ENCODE measurements at places on chromosomes 13 and 19.

DNA sequence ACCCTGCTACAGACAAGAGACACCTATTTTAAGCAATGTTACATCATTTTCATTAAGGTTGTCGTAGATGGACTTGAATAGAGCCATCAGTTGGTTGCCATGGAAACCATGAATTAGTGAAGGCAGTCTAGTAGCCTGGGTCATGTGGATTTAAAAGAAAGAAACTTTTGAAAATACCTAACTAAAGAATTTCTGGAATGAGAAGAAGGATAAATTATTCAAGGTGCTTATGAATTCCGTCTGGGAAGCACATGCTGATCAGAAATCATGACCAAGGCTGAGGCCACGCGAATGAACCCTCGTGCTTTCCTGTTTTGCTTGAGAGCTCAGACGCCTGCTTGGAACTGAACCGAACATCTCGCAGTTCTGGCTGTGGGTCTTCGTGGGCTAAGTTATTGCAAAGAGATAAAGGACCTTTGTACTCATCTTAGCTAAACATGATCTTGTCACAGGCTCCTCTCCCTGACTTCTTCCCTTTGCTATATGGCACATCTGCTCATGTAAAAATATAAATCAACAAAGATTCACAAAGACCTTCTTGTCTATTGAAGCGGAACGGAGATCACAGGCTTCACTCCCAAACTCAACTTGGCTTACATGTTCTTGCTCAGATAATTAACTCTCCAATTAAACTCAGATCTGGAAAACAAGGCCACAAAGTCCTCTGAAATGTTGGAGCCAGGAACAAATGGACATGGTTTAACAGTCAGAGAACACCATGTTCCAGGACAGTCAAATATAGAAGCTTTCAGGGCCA is 140.2 kb downstream of the NUFIP1 start:
- DNase-seq = no peak

GRCh38 chr19:35663981-35664380 is 2.3 kb upstream of the UPK1A start:
- no peak for DNase-seq

GRCh38 chr19:6610934-6611852 is 20.2 kb upstream of the CD70 start:
- peak; percentile 80 for DNase-seq

DNA sequence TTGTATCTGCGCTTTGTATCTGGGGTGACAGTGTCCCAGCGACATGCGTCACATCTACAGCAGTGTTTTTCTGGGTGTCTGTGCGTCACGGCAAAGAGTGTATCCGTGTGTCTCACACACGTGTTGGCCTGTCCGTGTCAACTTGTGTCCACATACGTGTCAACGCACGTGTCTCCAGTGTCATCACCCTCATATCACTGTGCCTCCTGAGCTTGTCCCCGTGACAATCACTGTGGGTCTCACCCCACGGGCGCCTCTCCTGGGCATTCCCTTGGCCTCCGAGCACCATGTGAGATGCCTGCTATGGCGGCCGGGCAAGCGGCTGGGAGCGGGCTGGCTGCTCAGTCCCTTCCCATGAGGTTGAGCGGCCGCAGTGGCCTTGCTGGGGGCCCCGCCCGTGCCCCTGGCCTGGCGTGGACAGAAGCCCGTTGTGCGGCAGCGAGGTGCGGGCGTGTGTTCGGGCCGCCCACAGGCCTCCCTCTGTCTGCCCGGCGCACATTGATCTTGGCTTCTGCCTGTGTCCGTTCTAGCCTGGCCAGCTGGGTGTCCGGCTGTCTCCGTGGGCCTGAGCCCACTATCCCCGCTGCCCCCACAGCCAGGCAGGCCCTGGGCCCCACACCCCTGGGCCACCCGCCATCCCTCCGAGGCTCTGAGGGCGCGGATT is 6.4 kb downstream of the NFIX start:
- DNase-seq = no peak

- DNase-seq = peak; percentile 10
These were observed 7.8 kb downstream of the DOT1L start for GRCh38 chr19:2171349-2172145.

DNA sequence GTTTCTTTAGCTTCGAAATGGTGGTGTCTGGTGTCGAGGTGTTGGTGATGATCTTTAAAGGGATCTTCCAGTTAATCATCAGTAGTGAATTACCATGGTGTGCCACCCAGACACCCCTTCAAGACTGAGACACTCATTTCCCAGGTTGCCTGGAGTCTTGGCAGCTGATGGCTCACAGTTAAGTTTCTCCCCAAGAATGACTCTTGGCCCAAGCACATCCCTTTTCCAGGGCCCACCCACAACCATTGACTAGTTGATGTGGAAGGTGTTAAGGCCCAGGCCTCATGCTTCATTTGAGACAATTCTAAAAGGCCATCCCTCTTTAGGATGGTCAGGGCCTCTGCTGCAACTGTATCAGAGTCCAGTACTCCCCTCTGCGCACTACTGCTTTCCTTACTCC is 145.5 kb downstream of the FOXO1 start:
- no peak for DNase-seq
